Activated CD4-positive, alpha-beta T cell treated with anti-CD3 and anti-CD28 coated beads, Interleukin-2, amount 50 U/mL, for 48 hours (primary cell): ENCODE measurements at places on chromosomes 5 and 9.

DNA sequence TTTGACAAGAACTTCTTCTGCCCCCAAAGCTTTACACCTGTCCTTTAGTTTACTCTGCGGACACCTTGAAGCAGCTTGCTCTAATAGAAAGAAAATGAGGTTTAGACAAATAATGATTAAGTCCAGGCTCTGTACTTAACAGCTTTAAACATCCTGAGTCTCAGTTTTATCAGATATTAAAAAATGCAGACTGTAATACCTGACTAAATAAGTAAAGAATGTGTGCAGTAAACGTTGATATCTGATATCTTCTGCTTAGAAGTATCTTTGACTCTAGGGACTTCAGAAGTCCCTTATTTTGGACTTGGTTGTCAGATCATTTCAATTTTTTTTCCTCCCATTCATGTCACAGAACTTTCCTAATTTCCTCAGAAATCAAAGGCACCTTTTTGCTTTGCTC, 1060.4 kb downstream of the CDH12 start:
- DNase-seq: no peak

- no peak for DNase-seq
Observed at GRCh38 chr9:117860849-117861248, 156.6 kb downstream of the TLR4 start.

- no peak for DNase-seq
Observed at GRCh38 chr9:93013856-93014582, 44.5 kb upstream of the SUSD3 start.

DNA sequence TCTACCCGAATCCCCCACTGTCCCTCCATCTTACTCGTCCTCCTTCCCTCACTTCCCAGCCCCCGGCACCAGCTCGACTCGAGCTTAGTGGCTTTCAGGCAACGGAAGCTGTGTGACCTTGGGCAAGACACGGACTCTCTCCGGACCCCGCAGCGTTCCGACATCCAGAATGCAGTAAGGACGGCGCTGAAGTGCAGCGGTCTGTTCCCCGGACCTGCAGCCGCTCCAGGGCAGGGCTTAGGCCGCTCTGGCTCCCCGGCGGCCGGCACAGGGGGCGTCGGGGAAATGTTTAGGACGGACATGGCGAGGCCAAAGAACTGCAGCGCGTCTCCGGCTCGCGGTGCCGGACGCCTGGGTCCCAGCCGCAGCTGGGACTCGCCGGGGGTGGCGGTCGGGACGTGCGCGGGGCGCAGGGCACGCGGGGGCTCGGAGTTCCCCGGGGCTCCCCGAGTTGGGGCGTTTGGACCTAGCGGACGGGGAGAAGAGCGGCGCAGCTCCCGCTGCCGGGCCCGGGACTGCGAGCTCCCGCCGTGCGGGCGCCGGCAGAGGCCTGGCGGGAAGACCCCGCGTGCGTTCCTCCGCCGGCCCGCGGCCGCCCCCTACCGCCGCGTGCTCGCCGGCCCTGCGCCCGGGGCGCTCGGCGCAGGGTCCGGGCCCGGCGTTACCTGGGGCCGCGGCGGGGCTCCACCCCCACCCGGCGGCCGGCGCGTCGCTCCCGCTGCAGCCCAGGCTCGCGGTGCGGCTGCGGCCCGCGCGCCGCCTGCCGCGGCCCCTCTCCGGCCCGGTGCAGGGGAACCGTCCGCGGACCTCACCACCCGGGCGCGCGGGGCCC, 5.6 kb upstream of the RNF44 start:
- DNase-seq: no peak
